ENCODE measurements at places on chromosomes 2 and 18.

DNA sequence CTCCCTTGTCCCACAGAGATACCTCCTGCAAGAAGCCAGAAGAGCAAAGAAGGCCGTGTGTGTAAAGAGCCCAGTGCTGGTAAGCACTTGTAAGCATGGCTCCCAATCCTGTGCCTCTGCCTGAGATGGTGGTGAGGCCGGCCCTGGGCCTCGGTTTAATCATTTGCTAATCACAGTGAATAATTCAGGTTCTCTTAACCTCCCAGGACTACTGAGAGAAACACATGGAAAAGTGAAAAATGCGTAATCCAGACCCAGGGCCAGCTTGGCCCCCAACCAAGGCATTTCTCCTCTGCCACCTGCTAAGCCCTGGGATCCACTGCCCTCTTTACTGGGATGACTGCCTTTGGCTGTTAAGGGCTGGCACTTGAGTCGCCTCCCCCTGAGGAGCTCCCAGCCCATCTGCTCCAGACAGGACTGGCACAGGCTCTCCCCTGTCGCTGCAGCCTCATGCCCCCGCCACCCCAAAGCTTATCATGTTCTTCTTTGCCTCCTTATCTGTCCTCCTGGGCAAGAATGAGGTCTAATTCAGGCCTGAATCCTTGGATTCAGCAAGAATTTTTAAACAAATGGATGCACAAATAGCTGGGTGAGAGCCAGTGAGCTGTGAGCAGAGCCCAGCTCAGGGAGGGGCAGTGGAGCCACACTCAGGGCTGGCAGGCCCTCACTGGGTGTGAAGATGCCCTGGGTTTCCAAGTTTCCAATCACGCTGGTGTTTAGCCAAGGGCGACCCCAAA, 193.9 kb upstream of the HS6ST1 start:
- no peak for DNase-seq

DNA sequence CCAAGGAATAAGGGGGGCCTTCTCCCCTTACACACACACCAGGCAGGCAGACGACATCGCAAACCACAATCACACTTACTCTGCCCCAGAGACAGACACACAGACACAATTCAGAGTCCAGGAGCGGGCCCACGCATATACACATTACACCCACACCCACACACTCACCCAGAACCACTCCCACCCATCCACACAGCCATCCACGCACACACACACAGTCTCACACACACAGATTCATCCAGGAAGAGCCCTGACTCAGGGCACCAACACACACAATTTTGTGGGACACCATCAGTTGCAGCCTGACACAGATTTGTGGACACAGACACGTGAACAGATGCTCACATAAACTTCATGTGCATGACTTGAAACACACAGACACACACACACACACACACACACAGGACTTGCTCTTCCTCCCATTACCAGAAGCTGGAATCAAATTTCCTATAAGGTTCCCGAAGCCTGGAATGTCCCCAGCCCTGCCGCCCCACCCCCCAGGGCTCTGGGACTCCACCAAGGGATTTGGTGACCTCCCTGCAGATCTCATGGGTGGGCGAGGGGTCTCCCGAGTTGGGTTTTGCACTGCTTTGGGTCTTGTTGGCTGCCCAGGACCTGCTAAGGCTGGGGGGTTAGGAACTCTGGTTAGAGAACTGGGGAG, 23.5 kb downstream of the TNS1 start:
- no peak for DNase-seq

DNA sequence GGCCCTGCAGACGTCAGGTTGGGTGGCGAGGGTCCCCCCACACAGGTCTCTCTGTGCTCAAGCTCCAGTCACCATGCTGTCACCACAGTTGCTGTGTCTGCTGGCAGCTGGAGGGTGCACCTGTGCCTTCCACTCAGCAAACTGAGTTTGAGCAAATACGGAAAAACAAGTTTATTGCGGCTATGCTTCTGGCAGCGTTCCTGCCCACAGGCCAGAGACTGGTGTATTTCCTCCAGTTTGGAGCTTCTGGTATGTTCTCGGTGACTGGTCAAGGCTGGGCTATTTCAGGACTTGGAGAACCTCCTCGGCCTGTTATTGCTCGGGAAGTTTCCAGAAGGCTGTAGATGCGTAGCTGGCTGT, 132.6 kb downstream of the SEPTIN10 start:
- no peak for DNase-seq

- no peak for DNase-seq
Observed at GRCh38 chr18:49631146-49631866, 69.4 kb downstream of the LIPG start.

- no peak for DNase-seq
Observed at GRCh38 chr2:128409326-128410034, 90.8 kb upstream of the HS6ST1 start.

DNA sequence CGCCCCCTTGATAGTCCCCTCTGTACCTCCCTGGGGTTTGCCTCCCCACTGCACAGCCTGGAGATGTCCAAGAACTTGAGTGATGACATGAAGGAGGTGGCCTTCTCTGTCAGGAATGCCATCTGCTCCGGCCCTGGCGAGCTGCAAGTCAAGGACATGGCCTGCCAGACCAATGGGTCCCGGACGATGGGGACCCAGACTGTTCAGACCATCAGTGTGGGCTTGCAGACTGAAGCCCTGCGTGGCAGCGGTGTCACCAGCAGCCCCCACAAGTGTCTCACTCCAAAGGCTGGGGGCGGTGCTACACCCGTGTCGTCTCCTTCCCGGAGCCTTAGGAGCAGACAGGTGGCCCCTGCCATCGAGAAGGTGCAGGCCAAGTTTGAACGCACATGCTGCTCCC, 119.9 kb downstream of the MTCL1 start:
- DNase-seq: no peak

DNA sequence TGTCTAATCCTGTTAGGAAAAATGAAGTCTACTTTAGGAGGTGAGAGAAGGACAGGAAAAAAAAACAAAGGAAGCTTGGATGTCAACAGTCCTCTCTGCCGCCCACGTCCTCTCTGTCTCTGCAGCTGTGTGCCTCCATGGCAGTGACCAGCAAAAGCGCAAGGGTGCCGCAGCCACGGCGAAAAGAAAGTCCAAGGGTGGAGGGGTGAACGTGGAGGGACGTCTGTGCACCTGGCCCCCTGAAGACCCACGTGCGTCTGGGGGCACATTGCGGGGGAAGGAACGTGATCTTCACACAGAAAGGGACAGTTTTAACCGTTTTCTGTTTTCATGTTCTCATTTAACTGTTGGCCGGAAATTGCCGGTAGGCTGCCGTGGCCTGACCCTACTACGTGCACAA, 152.7 kb downstream of the MBP start:
- no peak for DNase-seq

DNA sequence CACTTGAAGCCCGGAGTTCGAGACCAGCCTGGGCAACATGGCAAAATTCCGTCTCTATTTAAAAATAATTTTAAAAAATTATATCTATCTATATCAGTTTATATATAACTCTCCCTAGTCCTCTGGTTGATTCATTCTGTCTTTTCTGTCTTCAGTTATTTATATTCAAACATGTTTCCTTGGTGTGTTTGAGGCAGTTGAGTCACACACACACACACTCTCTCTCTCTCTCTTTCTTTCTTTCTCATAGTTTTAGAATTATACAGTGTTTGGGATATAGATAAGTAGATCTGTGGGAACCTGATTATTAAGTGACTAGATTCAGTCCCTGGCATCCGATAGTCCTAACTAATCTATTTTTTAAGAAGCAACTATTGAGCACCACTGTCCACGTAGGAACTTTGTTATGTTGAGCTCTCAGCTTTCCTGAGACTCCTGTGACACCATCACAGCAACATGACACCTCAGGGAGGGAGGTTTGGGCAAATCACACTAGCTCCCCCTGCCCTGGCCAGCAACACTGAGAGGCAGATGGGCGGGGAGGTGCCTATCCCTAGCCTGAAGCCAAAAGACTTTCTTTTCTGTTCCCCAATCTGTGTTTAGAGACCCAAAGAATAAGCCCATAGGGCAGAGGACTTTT, 482.7 kb downstream of the DLGAP1 start:
- no peak for DNase-seq

All from tibial nerve (tissue), 4 donors.